ENCODE measurements at places on chromosomes 12 and 14.
A peak's percentile ranks its signal among the peaks of the same experiment; 100 is the strongest.

- no peak for DNase-seq
Measured at GRCh38 chr14:30303350-30303749, 255.6 kb upstream of the G2E3 start.

- DNase-seq: no peak
Measured at GRCh38 chr12:68913682-68914081, 19.3 kb downstream of the CPM start.

GRCh38 chr12:5047094-5047493 is 3.4 kb downstream of the KCNA5 start:
- no peak for DNase-seq

- no peak for DNase-seq
Measured at GRCh38 chr12:50507930-50508329, 3.1 kb downstream of the DIP2B start.

- DNase-seq: no peak
Measured at GRCh38 chr12:28742791-28743190, 406.3 kb upstream of the FAR2 start.

GRCh38 chr12:39993268-39993667 is 112.6 kb downstream of the SLC2A13 start:
- DNase-seq: no peak

DNA sequence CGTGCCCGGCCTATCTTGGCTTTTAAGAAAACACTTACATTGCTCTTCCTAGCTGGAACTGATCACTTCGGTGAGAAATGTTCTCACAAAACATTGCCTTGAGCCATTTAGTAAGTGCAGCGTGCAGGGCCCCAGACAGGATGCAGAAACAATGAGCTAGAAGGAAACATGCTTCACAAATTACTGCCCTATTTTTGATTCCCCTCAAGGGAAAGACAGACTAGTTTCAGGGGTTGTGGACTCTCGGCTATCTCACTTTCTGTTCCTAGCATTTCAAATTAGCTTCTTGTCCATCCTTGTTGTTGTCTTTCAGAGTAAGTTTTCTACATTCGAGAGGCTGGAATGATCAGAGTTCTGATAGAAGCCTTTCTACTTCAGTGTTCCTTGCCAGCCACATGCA is 21.6 kb downstream of the TGFB3 start:
- DNase-seq: no peak

DNA sequence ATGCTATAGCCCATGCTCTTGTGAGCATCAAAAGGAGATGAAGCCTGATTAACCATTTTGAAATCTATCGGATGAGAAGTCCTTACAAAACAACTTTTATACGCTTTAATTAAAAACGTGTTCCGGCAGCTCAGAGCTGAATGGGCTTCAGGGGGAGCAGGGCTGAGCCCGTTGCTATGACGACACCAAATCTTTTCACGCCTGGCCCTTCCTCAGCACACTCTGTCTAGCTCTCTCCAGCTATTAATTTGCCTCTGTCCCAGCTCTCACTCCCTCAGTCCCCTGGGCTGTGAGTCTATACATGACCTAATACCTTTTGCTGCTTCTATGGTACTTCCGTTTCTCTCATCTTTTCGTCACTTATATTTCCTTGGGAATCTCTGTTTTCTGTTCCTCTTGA is 15.8 kb downstream of the FOXA1 start:
- DNase-seq: no peak

DNA sequence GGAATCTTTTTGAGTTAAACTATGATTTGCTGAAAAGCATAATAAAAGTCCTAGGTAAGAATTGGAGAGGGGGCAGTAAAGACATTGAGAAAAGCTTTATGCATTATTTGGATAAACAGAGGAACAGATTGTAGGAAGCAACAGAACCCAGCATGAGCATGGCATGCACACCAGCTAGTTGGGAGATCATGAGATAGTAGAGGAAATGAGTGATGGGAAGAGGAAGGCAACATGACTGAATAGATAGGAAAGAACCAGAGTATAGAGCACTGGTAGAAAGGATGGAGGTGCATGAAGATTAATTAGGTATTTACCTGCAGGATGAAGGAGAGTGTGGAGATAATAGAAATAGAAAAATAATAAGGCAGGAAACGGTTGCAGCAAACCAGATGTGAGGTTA is 248.5 kb upstream of the LMO3 start:
- DNase-seq: no peak

DNA sequence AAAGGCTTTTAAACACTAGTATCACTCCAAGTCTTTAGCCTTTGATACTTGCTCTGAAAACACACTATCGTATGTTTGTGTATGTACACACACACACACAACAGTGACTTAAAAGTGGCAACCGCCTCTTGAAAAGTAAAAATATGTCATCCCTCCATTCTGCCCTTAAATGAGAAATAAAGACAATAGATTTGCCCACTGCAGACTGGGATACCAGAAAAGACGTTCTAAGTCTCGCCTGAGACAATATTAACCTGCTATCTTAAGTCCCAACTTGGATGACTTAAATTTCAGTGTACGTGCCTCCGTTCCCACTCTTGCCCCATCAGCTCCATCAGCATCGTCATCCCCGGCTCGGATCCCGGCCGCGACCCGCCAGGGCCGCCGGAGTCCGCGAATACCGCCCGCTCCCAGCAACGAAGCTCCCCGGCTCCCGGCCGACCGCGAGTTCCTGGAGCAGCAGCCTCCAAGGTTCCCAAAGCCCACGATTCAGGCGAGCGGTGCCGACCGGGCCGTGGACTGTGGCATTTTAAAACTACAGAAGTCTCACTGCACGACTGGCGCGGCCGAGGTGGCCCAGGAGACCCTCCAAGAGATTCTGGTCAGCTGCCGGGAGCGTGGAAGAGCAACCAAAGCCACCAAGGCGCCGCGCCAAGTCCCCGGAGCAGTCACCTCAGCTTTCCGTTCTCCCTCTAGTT is 2.8 kb upstream of the ARID2 start:
- no peak for DNase-seq

GRCh38 chr14:53190938-53191337 is 37.8 kb upstream of the DDHD1 start:
- peak; percentile 38 for DNase-seq

DNA sequence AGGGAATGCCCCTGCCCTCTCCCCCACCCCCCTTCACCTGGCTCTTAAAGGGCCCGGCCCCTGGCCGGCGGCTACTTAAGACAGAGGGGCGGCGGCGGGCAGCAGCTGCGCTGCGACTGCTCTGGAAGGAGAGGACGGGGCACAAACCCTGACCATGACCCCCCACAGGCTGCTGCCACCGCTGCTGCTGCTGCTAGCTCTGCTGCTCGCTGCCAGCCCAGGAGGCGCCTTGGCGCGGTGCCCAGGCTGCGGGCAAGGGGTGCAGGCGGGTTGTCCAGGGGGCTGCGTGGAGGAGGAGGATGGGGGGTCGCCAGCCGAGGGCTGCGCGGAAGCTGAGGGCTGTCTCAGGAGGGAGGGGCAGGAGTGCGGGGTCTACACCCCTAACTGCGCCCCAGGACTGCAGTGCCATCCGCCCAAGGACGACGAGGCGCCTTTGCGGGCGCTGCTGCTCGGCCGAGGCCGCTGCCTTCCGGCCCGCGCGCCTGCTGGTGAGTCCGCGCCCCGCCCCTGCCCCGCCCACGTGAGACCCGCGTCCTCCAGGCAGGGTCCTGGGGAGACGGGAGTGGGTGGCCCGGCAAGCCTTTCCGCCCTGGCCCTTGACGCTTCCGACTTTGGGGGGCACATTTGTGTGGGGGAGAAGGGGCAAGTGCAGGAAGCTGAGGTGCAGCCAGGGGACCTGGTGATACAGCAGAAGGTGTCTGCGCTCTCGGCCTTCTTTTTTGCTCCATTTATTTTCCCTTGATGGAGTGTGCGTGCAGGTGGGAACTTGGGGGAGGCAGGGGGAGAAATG is at the start of gene IGFBP6:
Gene IGFBP6 (plus strand): TSS at position 104 of the 790 bp plus-strand sequence. CDS start 51 bp downstream, at position 155.
- peak; percentile 52 for DNase-seq

GRCh38 chr14:67778792-67779191 is 37.6 kb downstream of the ZFYVE26 start:
- DNase-seq: no peak

DNA sequence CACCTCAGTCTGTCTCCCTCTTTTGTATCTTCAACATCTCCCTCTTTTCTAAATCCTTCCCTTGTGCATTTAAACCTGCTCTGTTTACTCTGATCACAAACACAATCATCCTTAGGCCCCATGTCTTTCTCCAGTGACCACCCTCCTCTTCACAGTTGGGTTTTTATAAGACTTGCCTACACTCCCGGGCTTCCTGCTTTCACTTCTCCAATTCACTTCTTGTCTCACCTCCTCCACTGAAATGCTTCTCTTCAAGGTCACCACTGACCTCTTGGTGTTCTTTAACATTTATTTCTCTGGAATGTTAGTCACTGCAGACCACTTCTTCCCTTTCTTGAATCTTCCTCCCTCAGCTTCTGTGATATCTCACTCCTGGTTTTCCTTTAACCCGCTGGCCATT is 8.7 kb upstream of the SMCO2 start:
- DNase-seq: no peak

DNA sequence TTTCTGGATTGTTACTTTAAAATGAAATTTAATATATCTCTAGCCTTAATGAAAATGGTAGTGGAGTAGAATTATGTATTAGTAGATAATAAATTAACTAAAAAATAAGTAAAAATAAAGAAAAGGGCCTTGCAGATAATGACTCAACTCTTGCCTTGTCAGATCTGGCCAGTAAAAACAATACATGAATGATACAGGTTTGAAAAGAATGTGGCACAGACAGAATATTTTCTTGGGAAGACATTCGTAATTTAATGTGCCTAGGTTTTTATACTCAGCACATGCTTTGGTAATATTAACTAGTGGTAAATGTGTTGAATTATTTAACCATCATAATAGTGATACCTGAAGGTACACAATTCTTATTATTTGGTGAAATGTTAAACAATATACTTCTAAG is 28.3 kb downstream of the ATF7IP start:
- DNase-seq: no peak

Measured in stimulated activated CD8-positive, alpha-beta memory T cell treated with anti-CD3 and anti-CD28 coated beads, Interleukin-7, amount 100 ng/mL, for 4 hours (primary cell).